G401 (cell line): ENCODE measurements at places on chromosomes 13 and 19.

GRCh38 chr19:8113017-8113416 is 36.4 kb downstream of the FBN3 start:
- no peak for DNase-seq

- DNase-seq, result no peak
Observed at GRCh38 chr19:13466697-13467096, 39.6 kb downstream of the CACNA1A start.

GRCh38 chr19:35262101-35262761 is 6.5 kb upstream of the USF2 start:
- DNase-seq, result peak; percentile 44

DNA sequence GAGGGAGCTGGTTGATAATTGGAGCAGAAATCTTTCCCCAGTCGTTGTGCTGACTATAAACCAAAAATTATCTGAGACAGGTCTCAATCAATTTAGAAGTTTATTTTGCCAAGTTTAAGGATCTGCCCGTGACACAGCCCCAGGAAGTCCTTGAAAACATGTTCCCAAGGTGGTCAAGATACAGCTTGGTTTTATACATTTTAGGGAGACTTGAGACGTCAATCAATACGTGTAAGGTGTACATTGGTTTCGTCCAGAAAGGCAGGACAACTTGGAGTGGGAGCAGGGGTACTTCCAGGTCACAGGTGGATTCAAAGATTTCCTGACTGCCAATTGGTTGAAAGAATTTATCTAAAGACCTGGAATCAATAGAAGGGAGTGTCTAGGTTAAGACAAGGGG is 17.6 kb downstream of the CFAP97D2 start:
- no peak for DNase-seq

GRCh38 chr19:14393329-14393728 is 12.1 kb downstream of the ADGRE5 start:
- DNase-seq, result no peak

- peak; percentile 18 for DNase-seq
Observed at GRCh38 chr13:90535421-90535820, 812.1 kb upstream of the MIR17HG start.

GRCh38 chr19:2261438-2262172 is 5.4 kb upstream of the JSRP1 start:
- no peak for DNase-seq

- DNase-seq, result peak; percentile 77
Observed at GRCh38 chr13:99969919-99970650, 1.5 kb downstream of the ZIC5 start.

DNA sequence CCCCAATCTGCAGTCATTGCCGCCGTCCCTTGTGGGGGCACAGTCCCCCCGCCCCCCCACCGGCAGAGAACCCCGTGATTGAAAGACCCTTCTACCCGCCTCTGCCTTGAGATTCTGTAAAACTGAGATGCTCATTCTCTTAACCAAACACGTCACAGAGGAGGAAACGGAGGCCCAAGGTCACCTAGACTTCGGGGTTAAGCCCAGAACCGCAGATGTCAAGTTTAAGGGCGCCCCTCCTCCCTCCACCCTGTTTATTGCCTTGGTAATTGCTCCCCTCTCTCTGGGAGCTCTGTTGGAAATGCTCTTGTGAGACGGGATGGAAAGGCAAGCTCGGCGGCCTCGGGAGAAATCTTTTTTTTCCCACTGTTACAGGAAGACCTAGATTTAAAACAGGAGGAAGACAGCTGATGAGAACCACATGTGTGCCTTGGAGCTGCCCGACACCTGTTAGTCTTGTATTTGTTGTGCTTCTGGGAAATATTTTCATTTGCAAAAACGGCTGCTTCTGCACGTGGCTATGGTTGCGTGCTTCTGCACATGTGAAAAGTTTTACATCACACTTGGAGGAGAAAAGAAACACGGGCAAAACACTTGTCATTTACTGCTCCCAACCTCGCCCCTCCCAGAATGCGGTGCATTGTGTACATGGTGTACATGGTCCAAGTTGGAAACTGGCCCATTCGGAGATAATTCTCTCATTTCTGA is 1.1 kb upstream of the MED26 start:
- peak; percentile 18 for DNase-seq

GRCh38 chr19:55146078-55146704 is 2.8 kb downstream of the TNNT1 start:
- no peak for DNase-seq

GRCh38 chr13:44843403-44843802 is 145.9 kb downstream of the NUFIP1 start:
- no peak for DNase-seq

DNA sequence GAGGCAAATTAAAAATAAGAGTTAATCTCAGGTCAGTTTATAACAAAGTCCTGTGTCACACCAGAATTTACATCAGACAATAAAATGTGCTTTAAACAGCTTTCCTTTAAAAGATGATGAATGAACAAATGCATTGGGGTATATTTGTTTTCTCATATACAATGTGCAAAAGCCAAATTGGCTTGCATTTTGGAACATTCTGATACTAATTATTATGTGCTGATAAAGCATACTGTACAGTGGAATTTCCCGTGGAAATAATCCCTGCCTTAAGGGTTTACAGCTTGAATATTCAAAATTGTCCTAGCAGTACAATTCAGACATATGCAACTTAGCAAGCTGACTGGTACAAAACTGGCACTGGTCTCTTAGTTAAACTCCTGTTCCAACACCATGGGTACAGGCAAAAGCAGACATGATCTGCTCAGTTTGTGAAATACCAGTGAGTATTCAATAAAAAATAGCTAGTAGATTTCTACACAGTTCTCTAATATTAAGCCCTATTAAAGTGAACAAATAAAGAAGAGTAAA is 373.4 kb downstream of the SLITRK1 start:
- no peak for DNase-seq

DNA sequence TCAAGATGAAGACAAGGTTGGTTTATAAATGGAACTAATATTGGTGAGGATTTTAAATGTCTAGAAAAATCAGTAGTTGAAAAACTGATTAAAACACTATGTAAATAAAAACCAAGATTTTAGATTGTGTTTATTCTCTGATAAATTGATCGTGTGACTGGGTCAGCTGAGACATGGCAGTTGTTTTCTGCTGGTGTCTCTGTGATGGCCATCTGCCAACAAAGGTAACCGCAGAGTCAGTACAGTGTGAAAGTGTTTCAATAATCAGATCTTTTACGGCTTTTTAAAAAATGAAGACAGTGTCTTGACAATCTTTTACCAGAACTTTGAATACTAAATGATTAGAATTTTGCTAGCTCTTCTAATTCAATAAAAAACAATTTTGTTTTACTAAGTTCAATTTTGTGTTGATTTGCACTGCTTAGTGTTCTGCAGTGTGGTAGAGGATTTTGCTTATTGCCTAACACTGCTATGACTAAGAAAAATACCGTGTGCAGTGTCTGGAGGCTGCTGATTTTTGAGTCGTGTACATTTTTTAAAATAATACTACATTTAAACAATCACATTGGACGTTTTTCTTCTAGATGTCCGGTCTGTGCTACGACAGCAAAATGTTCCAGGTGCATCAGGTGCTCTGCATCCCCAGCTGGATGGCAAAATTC is 32.7 kb upstream of the GPR183 start:
- no peak for DNase-seq

GRCh38 chr13:43307921-43308433 is 284.6 kb downstream of the DNAJC15 start:
- no peak for DNase-seq

DNA sequence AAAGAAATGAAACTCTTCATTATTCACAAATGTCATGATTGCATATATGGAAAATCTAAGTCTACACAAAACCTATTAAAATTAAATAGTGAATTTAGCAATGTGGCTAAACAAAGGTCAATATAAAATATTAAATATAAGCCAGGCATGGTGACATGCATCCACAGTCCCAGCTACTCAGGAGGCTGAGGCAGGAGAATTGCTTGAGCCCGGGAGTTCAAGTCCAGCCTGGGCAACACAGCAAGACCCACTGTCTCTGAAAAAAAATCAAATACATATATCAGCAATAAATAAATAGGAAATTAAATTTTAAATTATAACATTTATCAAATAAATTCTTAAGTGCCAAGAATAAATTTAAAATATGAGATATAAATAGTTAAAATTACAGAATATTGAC is 11.9 kb downstream of the PSMC4 start:
- no peak for DNase-seq

DNA sequence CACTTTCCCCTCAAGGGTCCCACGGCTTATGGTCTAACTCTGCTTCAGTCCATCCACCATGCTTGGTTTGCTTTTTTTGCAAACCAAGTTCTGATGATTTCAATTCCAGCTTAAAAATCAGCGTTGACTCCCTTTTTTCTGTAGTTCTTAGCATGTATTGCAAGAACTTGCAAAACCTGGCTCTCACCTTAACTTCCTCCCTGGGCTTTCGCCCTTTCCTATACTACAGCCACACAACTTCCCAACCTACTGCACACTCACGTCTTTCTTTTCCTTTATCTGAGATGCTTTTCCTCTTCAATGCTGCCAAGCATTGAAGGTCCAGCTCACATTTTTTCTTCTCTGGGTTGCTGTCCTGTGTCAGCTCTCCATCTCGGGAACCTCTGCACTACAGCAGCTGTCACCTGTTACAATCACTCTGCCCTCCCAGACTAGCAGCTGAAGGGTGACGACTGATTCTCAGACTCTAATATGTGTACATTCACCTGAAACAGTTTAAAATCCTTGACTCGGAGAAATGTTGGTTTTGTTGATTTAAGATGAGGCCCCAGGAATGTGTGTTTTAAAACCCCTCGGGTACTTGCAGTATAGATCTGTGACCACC is 143.7 kb downstream of the FREM2 start:
- no peak for DNase-seq

DNA sequence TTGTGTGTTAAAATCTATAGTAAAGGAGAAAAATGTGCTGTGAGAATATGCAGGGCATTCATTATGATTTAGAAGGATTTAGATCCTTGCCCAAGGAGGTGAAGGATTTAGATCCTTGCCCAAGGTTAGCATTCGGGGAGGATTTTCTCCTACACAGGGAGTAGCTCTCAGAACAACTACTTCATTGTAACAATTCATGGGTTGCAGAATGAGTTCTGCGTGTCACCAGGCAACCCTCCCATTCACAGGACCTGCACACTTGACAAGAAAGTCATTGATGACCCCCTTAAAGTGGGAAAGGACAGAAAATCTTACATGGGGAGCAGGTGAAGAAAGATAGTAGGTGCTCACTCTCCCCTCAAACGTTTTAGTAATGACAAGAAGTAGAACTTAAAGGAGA is 167.1 kb upstream of the MAB21L1 start:
- peak; percentile 39 for DNase-seq

DNA sequence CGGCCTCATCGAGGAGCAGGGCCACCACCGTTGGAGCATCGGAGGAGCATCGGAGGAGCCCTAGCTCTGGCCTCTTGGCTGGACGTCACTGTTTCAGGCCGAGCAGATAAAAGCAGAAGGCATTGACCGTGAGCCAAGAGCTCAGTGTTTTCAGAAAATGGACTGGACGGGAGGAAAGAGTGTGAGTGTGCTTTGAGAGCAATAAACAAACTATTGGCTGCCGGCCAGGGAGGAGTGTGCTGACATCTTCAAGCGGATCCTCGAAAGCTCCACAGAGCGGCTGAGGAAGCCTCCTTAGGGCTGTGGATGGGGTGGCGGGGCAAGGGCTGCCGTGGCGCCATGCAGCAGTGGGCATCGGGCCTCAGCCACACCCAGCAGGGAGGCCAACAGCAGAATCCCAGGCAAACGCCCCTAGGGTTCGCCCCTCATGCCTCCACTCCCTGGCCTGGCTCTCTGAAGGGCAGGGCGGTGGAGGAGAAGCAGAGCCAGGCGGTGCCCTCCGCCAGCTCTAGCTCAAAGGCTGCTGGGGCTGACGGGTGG is 41.8 kb downstream of the IRS2 start:
- DNase-seq, result peak; percentile 58

DNA sequence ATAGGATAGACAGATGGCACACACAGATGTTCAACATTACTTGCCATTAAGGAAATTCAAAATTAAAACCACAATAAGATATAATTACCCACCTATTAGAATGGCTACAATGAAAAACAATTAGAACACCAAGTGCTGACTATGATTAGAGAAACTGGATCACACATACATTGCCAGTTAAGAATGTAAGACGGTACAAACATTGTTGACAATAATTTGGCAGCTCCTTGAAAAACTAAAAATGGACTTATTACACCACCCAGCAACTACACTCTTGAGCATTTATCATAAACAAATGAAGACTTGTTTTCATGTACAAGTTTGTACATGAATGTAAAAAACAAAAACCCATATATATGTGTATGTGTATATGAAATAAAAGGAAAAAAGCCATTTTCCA is 13.7 kb downstream of the ZNF461 start:
- no peak for DNase-seq
